Heart right ventricle (tissue), 16 donors: ENCODE measurements at places on chromosomes 7 and 10.
A peak's percentile ranks its signal among the peaks of the same experiment; 100 is the strongest.

DNA sequence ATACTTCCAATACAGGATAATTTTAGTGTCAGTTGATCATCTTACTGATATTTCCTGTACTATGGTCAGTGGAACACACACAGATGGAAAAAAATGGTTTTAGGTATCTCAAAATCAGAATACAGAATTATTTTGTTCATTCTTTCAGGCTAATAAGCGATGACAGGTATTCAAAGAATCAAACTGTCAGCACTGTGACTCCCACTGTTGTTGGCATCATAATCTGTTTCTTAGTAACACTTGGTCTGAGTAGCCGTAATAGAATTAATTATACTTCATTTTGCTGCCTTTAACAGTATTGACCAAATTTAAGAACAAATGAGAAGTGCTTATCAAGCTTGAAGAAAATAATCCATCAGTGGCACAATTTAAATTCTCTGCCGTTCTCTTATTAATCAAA, 215.0 kb downstream of the SKAP2 start:
- DNase-seq, result no peak

DNA sequence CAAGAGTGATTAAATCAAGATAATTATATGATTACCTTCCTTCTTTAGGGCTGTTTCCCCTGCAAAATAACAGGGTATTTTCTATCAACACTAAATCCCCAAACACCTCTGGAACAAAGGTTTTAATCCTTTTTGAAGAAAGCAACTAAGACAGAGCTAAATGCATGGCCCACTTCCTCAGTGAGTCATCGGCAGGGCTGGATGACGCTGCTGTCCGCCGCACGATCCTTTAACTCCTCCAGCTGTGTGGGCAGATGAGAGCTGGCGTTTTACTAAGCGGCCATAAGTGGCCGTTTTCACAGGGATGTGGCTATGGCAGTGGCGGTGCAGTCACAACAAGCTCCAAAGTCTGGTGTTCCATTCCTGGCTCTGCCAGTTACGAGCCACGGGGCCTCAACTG, 76.0 kb upstream of the C1QL3 start:
- no peak for DNase-seq

- no peak for DNase-seq
Observed at GRCh38 chr7:34184466-34184865, 279.1 kb downstream of the BMPER start.

GRCh38 chr7:43337191-43337590, 224.7 kb downstream of the HECW1 start:
- DNase-seq, result no peak

DNA sequence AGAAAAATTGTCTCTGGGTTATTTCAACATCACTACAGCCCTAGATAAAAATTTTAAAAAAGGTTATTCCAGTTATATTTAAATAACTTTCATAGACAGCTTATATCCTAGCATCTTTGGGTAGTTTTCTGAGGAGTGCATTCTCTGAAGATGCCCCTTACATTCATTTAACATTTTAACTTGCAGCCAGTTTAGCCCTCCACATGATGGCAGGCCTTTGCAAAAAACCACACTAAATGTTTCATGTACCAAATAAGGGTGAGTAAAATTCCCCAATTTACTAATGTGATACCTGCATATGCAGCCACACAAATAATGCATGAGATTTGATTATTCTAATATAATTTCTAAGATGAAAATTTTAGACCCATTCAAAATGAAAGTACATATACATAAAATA, 108.4 kb upstream of the ZWINT start:
- DNase-seq, result no peak

- DNase-seq, result no peak
Observed at GRCh38 chr10:123485341-123485960, 180.7 kb upstream of the GPR26 start.

DNA sequence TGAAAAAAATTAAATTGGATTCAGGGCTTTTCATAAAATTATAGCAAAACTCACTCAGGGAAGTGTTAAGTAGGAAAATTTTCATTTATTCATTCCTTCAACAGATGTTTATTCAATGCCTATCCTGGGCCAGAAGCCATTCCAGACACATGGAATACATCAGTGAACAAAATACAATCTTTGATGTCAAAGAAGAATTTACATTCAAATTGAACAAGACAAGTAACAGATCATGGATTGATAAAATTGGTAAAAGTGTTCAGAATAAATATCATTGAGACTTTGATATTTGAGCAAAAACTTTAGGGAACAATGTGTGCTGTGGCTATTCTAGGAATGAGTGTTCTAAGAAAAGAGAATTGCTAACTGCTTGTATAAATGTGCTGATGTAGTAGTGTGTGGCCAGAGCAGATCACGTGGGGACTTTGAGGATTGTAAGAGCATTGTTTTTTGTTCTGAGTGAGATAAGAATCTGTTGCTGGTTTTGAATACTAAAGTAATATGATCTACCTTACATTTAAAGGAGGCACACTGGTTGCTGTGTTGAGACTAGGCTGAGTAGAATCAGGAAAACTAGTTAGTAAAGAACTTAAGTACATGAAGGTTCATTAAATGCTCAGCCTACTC, 957.2 kb downstream of the PCDH15 start:
- DNase-seq, result no peak

- DNase-seq, result peak; percentile 33
Observed at GRCh38 chr10:75029857-75030256, 81.6 kb upstream of the SAMD8 start.

- no peak for DNase-seq
Observed at GRCh38 chr10:123392182-123392963, 238.2 kb downstream of the BUB3 start.

DNA sequence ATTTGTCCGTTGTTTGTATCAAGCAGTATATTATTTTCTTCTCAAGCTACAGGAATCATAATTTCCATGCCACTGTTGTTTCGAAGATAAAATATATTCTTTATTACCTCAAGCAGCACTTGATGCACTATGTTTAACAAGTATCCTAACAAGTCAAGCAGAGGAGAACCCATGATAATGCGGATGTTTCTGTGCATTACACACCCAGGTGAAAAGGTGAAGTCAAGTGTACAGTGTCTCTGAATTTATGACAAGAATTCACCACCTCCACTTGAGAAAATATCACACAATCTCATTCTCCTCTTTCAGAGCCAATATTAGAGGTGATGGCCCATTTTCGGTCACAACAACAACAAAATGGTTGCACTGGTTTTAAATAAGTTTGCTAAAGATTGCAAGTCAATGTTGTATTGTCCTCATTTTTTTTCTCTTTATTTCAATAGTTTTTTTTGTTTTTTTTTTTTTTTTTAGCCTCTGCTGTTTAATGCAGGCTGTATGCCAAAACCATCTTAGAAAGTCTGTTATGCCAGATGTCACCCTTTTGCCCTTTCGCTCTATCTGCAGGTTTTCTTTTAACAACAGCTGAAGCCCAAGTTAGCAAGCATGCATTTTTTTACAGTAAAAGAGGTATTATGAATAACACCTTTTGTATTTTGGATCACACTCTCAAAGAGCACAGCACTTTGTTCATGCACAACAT, 568.7 kb upstream of the LRRN3 start:
- no peak for DNase-seq

DNA sequence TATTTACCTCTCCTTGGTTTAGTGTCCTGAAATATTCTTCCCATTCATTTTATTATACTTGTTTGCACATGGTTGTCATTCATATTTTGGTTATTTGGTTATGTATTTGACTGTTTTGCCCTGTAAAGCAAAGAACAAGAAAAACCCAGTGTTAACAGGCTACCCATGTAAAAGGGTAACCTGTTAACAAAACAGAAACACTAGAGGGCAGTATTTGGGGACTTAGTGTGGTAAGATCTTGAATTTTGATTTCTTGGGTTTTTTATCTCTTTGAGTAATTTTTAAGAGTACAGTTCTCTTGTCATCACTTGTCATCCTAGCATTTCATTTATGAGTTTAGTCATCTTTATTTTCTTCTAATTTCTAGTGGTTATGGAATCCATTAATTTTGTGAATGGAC, 51.3 kb downstream of the POLL start:
- DNase-seq, result no peak

DNA sequence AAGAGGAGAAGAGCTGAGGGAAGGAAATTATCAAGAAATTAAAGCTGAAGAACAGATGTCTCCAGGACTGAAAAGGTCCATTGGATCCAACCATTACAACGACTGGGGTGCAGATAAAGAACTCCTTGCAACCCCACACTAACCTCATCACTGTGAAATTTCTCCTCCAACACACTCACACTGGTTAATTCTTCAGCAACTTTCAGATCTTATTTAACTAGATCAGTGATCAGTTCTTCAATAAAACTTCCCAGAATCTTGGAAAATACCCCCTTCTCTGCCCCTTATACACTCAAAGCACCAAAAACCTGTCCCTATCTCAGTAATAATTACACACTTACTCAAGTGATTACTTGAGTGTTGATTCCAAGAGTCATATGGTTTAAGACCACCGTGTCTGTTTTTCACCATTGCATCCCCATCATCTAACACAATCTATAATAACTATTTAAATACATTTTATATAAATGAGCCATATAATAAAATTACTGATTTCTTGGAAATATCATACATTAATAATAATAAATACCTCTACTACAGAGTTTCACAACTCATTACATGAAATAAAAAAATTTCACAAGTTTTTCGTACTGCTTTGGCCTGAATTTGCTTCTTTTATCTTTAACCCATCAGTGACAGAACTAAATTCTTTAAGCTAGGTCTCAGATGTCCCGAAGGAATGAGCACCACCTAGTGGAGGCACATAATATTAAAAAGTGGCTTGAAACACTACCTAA, 123.7 kb downstream of the MPP7 start:
- no peak for DNase-seq
